ENCODE measurements at places on chromosomes 4 and X.
A peak's percentile ranks its signal among the peaks of the same experiment; 100 is the strongest.

DNA sequence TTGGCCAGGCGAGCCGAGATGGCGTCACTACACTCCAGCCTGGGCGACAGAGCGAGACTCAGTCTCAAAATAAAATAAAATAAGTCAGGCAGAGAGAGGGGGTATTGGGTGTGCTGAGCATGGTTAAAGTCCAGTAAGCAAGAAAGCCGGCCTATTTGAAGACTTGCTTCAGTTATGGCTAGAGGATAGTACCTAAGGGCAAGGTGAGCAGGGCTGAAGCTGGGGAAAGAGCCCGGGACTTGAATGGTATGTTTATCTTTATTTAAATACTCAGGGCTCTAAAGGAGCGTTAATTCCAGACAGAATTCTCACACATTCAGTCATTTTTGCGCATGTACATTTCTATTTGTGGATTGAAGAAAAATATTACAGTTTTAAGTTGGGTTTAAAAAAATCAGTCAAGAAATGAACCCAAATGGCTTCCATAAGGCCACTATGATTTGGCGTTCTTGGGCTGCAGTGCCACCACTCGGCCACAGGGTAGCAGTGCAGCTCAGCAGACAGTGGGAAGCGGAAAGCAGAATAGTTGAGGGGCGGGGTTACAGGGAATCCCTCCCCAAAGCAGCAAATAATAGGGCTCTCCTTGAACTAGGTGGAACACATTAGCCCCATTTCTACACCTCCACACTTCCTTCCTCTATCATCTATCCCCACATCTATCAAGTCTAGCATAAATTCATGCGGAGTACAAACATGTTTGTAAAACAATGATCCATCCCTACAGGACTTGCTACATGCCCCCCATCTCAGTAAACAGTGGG lies 37.2 kb upstream of the SH3D19 start:
- peak; percentile 66 for DNase-seq

DNA sequence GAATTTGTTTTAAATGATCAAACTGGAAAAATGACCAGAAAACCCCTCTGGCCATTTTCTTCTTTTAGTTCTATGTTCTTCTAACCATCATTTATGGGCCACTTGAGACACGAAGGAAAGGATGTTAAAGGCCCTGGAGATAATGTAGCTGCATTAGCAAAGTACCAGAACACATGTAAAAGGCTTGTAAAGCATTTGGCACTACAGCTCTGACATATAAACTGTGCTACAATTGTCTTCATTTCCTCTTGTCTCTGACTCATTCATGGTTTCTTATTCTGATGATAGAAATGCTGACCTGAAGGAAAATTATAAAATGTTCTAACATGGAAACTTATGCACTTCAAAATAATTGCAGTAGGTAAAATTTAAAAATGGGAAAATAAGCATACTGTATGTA lies 388.7 kb downstream of the FAT4 start:
- DNase-seq = no peak

- DNase-seq = no peak
These were observed 2.0 kb downstream of the ARSJ start for GRCh38 chr4:113977526-113977855.

DNA sequence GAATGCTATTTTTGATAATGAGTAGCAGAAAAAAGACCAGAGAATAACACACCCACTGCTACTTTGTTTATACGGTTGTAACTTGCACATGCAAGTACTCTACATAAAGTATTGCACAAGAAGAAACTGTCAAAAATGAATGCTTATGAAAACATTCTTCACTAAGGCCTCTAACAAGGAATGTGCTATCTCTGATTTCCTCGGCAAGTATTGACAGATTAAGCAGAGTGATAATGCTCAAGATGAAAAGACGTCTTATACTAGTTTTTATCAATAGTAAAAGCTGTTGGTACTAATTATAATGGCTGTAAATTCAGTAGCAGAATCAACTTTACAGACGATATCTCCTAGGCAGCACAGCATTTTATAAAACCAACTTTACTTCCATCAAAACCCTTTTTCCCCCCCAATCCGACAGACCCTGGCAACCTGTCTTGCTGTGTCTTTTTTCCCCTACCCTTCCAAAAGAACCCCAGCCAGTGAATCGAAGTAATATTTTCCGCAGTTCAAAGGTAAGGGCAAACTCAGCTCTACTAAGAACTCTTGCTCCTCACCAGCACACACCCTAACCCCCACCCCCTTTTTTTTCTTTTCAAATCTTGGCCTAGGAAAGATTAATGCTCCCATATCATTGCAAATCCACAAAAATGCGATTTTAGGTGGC lies 1.5 kb downstream of the FRYL start:
- peak; percentile 6 for DNase-seq
